ENCODE measurements at places on chromosomes 3 and 15.

DNA sequence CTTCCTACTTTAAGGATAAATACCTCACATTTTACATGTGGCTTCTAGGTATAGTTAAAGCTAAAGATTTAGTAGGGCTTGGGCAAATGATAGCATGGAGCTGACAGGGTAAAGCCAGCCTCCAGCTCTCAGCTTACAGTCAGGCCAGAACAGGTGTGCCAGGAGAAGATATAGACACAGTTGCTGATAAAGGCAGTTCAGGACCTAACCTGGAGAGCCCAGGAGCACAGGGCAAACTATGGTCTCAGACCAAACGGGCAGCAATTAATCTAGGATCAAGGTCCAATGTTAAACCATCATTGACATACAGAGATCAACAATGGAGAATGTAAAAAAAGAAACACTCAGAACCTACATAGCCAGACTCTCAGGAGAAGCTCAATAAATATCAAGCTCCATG is 4.0 kb downstream of the WDR49 start:
- DNase-seq = no peak

GRCh38 chr3:139213936-139214335 is 129.9 kb upstream of the MRPS22 start:
- DNase-seq = no peak

DNA sequence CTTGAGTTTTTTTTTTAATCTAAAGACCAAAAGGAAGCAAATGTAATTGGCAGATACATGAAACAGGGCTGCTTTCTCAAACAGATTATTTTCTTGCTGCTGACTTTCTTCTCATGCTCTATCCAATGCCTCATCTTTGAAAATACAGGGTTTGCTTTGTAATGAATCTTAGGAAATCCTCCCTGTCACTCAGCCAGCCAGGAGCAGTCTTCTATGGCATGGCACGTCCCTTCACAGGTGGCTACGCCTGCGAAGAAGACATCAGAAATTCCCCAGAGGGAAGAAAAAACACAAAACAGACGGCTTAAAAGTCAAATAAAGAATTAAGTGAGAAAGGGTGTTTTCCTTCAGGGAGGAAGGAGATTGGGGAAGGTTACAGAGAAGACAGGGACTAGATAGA is 242.5 kb downstream of the IGSF11 start:
- DNase-seq = no peak

GRCh38 chr3:33134026-33134625 is 20.3 kb downstream of the CRTAP start:
- no peak for DNase-seq

- DNase-seq = no peak
Observed at GRCh38 chr3:71825551-71826283, 40.8 kb upstream of the PROK2 start.
